ENCODE measurements at places on chromosomes 7 and 10.

DNA sequence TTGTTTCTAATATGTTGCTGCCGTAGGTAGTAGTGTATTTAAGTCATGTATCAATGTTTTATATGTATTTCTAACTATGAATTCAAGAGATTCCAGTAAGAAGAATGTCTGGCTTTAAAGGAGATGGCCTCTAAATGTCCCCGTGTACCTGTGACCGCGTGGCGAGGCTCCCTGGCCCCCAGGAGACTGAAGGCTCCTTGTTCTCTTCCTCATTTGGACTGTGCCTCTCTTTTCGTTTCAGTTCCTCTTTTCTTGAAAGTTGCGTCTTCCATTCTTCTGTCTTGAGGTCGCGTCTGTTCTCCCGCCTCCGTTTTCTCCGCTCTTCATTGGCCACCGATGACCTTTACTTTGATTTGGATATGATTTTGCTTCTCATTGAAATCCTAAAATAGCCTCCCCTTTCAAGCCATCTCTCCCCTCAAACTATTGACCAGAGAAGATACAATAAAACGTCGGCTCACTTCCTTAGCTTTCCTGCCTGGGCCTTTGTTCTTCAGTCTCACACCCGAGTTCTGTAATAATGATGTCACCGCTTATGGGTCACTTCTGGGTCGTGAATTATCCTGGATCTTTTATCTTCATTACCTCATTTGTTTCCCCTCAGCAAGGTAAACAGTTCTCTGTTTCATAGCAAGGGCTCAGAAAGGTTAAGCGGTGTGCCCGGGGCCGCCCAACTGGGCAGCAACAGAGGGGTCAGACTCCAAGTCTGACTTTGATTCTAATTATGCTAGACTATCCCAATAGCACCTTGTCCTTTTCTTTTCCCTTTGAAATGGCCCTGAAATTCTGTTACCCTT lies 28.7 kb downstream of the WIPI2 start:
- DNase-seq, result no peak

DNA sequence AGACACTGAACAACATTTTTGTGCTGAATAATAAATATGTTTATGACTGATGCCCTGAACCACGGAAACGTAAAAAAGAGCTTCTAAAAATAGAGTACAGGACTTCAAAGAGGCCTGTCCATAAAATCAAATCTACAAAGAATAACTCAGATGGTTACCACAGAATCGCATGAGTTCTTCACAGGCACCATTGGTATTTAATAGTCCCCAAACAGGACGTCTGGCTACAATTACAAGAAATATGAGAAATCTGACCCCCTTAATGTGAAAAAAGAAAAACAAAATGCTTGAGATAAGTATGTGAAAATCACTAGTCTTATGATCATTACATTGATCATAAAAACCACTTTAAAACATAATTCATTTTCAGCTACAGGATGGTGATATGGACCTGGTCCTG lies 20.8 kb downstream of the CYTH3 start:
- no peak for DNase-seq

GRCh38 chr10:77877441-77878344 lies 48.9 kb downstream of the DLG5 start:
- peak; percentile 21 for DNase-seq

DNA sequence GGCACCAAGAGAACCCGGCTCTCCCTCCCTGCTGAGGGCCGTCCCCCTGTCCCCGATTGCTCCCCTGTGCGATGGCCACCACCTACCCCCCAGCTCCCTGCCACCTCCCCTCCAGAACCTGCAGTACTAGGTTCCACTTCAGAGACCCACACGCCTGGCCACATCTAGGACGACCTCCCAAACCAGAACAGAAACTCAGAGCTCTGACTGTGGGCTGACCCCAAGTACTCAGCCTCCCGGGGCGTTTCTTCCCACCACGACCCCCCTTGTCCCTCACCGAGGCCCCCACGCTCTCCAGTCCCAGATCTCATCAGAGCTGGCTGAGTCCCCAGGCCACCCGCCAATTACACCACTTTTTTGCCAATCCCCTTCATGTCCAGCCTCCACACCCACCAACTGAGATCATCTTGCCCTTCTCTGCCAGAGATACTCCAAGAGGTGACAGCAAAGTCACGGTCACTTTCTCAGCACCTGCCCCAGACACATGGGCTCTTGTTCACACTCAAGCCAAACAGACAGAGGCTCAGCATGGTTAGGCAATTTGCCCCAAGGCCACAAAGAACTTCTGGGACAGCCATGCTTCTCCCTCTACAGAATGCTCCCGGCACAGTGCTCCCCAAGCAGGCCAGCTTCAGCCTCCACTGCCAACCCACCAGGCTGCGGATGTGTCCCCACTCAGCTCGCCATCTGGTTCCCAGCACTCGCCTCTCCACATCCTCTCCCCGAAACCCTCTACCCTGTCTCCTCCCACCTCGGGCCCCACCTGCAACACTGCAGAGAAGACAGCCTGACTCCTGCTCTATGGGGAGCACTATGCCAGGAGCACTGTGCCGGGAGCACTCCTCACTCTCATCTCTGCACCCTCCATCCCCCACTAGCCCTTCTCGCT lies 4.7 kb downstream of the TMEM120A start:
- no peak for DNase-seq

DNA sequence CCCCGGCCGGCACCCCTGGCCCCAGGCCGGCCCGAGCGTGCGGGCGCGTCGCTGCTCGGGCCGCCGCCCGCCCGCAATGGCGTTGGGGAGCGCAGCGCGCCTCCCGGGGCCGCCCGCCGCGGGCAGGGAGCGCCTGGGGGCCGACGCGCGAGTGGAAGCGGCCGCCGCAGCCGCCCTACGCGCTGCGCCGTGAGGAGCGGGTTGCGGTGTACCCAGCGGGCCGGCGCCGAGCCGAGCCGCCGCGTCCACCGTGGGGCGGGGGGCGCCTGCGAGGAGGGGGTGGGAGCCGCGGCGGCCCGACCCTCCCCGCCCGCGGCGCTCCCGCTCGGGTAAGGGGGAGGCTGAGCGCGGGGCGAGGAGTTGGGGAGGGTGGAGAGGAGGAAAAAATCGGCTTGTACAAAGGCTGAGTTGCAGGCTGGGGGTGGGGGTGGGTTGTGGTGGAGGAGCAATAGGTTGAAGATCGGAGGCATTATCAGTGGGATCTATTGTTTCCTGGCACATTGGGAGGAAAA lies 473 bp downstream of the PPP1R9A start:
- DNase-seq, result no peak

GRCh38 chr7:50974240-50974639 lies 191.5 kb upstream of the GRB10 start:
- no peak for DNase-seq

- DNase-seq, result no peak
Observed at GRCh38 chr10:77906951-77907421, 19.6 kb downstream of the DLG5 start.

DNA sequence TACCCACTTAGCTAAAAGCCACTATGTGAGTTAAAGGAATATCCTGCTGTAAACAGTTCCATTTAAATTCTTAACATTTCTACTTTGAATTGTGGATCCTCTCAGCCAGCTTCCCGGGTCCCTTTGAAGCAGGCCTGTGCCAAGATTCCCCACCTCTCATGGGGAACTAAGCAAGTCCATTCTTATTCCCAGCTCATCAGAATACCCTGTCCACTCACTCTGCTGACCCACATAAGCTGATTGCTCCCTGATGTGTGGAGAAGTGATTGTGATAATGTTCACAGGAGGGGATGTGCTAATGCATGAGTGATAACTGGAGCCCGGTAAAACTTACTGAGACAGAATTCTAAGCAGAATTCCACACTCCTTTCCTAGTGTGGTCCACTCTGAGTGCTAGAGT lies 709.7 kb downstream of the CNTNAP2 start:
- DNase-seq, result no peak

- no peak for DNase-seq
Observed at GRCh38 chr10:87987206-87987605, 123.8 kb downstream of the PTEN start.

DNA sequence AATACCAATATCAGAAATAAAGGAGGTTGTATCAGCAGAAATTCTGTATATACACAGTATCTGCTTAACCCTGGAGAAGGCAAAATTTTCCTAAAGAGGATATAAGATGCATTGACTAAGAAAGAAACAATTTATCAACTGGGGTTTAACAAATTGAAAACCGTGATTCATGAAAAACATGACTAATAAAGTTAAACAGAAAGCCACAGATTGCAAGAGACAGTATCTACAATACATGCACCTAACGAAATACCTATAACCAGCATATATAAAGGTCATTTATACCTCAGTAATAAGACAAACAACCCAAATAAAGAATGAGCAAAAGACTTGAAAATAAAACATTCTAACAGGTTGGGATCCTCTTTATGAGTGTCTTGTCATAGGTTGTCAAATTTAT lies 101.8 kb downstream of the IQUB start:
- DNase-seq, result no peak

DNA sequence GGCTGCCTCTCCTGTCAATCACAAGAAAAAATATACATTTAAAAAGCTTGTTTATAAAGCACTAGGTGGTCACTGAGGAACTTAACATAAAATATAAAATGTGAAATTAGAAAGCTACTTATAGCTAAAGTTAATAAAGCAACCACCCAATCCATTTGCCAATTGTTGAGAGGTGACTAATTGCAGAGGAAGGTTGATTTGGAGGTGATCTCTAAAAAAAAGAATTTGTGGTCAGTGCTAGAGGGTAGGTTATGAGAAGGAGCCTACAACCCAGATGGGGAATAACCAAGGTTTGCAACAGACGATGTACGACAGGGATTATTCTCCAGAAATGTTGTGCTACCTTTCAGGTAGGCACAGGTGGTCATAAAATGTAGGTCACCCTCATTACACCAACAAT lies 444.2 kb upstream of the C7orf33 start:
- DNase-seq, result no peak

- no peak for DNase-seq
Observed at GRCh38 chr7:130793855-130794618, 60.0 kb upstream of the KLF14 start.

DNA sequence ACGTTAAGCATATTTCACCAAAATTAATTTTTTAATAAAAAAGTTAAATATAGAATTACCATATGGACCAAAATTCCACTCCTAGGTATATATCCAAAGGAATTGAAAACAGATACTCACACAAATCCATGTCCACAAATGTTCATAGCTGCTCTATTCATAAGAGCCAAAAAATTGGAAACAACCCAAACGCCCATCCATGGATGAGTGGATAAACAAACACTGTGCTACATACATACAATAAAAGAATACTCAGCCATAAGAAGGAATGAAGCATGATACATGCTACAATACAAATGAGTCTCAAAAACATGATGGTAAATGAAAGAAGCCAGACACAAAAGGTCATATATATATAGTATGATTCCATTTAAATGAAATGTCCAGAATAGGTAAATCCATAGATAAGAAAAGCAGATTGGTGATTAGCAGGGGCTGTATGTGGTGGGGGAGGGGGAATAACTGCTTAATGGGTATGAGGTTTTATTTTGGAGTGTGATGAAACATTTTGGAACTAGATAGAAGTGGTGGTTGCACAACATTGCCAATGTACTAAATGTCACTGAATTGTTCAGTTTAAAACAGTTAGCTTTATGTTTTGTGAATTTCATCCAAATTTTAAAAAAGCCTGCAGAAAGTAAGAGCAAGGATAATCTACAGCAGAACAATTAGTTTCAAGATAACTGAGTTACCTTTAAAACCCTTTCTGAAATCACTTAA lies 101.2 kb upstream of the EFCAB10 start:
- DNase-seq, result no peak

DNA sequence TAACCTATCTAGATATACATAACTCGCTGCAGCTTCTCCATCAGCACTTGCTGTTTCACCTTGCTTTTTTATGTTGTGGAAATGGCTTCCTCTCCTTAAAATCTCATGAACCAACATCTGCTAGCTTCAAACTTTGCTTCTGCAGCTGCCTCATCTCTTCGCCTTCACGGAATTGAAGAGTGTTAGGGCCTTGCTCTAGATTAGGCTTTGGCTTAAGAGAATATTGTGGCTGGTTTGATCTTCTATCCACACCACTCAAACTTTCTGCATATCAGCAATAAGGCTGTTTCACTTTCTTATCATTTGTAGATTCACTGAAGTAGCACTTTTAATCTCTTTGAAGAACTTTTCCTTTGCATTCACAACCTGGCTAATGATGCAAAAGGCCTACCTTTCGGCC lies 49.2 kb upstream of the AGR3 start:
- DNase-seq, result no peak

- DNase-seq, result no peak
Observed at GRCh38 chr10:120794390-120794789, 56.8 kb upstream of the WDR11 start.

All from activated CD4-positive, alpha-beta memory T cell treated with anti-CD3 and anti-CD28 coated beads, Interleukin-2, amount 10 ng/mL, durations not matched to agents 7 days and 5 days (primary cell).